Activated CD4-positive, alpha-beta T cell treated with anti-CD3 and anti-CD28 coated beads, Interleukin-2, Interleukin-4, amounts not matched to agents 100 ng/mL and 50 ng/mL, durations not matched to agents 16 hours and 8 hours (primary cell): ENCODE measurements at places on chromosomes 11 and 22.

DNA sequence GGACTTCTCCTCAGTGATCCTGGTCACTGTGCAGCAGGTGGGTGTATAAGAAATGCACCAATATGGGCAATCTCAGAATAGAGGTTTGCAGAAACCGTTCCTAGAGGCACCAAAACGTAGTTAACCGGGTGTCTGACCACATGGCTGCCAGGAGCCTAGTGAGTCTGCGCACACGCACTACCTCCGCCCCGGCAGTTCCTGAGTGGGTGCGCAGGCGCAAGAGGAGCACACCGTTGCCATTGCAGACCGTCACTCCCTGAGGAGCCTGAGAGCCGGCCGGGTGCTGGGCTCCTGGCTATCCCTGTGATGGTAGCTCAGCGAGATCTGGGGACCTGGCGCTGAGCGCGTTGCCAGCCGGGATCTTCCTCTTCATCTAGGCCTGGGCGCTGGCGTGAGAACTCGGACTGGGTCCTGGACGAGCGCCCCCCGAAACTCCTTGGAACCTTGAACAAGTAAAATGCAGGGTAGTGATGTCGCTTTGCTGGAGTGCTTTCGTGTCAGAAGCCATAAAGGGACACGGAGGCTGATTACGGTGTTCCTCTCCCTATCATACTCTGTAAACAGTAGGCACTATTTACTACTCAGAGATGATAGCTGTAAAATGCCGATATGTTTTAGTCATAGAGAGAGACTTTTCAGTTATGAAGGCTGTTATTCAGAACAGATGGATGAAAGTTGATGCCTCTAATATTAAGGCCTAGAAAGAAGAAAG, at the start of gene MS4A13:
Gene MS4A13 (plus strand): TSS at position 249 of the 712 bp plus-strand sequence. CDS start 2,692 bp downstream, outside the sequence.
- no peak for DNase-seq

DNA sequence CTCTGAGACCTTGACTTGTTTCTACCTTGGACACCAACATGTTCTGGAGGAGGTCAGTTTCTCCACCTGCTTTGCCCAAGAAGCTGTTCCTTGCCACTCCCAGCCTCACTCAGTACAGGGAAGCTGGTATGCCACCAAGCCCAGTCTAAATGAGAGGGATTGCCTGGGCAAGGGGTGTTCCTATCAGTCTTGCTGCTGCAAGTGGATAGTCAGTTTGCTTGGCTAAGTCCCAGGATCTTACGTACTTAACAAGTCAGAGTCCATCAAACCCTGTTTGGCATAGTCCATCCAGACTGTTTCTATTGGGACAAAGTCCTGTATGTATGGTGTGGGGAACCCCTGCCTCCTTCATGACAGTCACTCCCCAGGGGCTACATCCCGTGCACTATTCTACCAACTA, 66.6 kb downstream of the RPL27A start:
- no peak for DNase-seq

DNA sequence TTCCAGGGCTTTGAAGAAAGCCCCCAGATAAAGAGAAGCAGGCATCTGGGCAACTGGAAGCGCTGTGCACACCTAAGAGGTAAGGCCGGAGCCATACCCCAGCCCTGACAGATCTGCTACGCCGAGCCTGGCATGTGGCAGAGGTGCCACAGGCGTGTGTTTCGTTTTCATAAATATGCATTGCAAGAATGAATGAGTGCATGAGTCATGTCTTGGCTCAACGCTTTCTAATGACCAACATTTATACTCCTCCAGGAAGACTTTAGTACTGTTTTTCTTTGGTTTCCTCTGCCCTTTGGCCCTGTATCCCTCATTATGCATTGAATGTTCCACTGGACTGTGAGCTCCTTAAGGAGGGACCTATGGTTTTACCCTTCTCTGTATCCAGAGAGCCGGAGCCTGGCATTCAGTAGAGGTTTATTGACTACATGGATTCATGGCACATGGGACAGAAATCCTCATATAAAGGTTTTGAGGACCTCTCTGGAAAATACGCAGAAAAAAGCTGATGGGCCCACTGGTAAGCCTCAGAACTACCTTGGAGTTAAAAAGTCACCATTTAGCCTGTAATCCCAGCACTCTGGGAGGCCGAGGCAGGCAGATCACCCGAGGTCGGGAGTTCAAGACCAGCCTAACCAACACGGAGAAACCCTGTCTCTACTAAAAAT, 38.9 kb upstream of the CSNK2A3 start:
- no peak for DNase-seq

- no peak for DNase-seq
Measured at GRCh38 chr11:48081151-48082010, 101.0 kb downstream of the PTPRJ start.

GRCh38 chr11:118124929-118125535, 27.6 kb downstream of the SCN4B start:
- no peak for DNase-seq

- peak; percentile 6 for DNase-seq
Measured at GRCh38 chr11:114280696-114281095, 15.5 kb upstream of the NNMT start.

- DNase-seq: peak; percentile 22
Measured at GRCh38 chr11:78586452-78587046, 11.9 kb upstream of the NARS2 start.

DNA sequence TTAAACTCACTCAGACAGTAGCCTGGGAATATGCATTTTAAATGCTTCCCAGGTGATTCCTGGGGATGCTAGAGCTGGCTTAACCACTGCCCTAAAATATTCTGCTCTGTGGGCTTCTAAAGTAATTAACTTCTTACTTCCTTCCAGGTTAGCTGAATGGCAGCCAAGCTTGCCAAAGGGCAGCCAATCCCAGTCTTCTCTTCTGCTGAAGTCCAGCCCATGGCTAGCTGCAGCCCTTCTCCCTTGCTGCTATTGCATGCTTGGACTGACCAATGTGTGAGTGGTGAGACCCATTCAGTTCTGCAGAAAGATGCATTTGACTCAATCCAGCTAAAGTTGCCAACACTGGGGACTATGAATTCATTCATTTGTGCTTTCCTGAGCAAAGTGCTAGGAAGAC, 411.9 kb downstream of the SOX6 start:
- DNase-seq: no peak

DNA sequence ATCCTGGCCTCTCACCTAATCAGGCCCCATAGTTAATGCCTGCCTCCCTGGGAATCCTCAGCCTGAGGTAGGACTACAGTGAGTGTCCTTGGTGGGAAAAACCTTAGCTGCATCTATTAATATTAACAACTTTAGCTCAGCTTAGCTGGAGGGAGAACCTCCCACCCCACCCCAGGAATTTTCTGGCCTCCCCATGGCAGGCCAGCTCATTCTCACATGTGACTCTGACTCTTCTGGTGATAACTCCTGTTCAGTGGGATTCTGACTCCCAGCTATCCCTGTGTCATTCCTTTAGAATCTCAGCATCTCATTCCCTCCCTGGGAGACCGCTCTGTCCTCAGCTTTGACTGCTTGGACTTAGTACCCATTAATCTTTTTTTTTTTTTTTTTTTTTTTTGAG, 14.5 kb downstream of the ART5 start:
- DNase-seq: no peak

GRCh38 chr11:23283666-23284065, 423.4 kb upstream of the CCDC179 start:
- no peak for DNase-seq

GRCh38 chr22:37012956-37013355, 6.3 kb downstream of the TST start:
- DNase-seq: no peak

- DNase-seq: no peak
Measured at GRCh38 chr11:118090545-118091162, 3.9 kb upstream of the SMIM35 start.

DNA sequence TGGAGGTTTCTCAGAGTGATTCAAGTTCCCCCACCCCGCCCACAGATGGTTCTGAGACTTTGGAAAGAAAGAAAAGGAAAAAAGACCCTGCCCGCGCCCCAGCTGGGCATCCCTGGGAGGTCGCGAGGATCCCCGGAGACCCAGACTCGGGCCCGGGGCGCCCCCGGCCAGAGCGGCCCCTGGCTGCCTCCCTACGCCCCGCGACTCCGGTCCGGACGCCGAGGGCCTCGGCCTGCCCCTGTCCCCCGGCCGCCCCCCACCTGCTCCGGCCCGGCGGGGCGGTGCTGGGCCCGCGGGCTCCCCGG, 2.3 kb upstream of the AIFM3 start:
- no peak for DNase-seq

- DNase-seq: no peak
Measured at GRCh38 chr11:65489706-65490320, 9.0 kb upstream of the MALAT1 start.

DNA sequence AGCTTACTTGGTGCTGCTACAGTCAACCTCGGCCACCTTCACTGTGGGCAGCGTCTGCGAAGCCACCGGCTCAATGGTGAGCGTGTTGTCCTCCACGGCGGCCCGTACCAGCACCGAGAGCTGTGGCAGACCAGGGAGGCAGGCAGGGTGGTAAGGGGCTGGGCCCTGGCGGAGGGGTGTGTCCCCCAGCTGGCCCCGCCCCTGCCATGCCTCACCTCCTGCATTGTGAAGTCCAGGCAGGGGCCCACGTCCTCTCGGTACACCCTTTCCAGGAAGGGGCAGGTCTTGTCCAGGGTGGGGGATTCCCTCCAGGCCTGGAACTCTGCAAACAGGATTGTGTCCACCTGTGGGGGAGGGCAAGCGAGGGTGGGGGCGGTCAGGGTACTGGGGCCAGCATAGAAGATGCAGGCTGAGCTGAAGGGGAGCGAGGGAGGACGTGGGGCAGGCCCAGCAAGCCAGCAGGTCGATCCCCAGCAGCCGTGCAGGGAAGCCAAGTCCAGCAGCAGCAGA, 12.8 kb downstream of the RAB3IL1 start:
- DNase-seq: no peak

- DNase-seq: no peak
Measured at GRCh38 chr11:125572916-125573315, 3.6 kb downstream of the EI24 start.

- no peak for DNase-seq
Measured at GRCh38 chr11:119899997-119900396, 171.0 kb upstream of the NECTIN1 start.

DNA sequence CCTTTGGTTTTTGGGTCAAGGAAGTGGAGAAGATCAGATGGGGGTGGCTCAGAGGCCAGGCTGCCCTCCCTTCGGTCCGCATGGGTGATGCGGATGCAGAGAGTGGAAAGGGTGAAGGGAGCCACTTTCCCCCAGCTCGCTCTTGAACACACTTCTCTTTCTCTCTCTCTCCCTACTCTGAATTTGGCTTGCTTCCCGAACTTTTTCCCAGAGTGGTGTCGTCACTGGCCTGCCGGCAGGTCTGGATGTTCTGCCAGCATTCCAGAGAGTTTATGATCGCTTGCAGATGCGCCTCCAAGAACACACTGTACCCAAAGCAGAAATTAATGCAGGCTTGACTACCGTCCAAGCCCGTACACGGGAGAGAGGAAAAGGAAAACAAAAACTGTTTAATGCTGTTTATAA, 103.2 kb downstream of the ZBTB16 start:
- no peak for DNase-seq

- DNase-seq: peak; percentile 32
Measured at GRCh38 chr11:123373754-123374621, 56.1 kb upstream of the GRAMD1B start.

DNA sequence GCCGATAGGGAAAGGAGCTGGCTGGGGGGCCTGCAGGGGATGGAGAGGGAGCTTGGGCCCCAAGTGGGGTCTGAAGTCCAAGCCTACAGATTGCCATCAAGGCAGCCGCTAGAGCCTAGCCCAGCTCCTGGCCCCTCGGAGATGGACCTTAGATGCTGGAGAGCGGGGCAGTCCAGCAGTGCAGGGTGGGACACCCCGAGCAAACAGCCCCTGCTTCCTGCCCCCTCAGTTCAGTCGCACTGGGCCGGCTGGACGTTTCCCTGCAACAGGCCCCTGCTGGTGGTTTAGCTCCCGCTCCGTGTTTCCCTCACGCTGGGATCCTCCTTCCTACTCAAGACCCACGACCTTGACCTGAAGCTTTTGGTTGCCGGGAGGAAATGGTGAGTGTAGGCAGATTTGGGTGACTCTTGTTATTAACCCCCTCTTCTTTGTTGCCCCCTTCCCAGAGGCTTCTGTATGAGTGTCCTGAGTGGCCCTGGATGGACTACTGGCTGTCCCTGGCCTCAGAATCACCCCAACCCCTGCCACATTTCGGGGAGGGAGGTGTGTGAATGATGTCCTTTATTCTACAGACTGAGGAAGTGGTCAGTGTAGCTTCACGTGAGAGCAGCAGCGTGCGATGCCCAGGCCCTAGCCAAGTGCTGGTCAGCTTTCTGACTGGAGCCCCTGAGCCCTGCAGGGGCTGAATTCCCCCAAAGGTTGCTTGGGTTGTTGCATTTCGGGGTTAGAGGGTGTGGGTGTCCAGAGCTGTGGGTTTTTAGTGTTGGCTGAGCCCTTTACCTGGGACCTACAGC, 2.7 kb downstream of the ST3GAL4 start:
- no peak for DNase-seq
